ENCODE measurements at places on chromosomes 3 and 15.

- DNase-seq = no peak
Measured at GRCh38 chr3:146581080-146581601, 24.0 kb downstream of the PLSCR5 start.

GRCh38 chr3:128062033-128062745, 10.0 kb downstream of the SEC61A1 start:
- DNase-seq = peak; percentile 36

DNA sequence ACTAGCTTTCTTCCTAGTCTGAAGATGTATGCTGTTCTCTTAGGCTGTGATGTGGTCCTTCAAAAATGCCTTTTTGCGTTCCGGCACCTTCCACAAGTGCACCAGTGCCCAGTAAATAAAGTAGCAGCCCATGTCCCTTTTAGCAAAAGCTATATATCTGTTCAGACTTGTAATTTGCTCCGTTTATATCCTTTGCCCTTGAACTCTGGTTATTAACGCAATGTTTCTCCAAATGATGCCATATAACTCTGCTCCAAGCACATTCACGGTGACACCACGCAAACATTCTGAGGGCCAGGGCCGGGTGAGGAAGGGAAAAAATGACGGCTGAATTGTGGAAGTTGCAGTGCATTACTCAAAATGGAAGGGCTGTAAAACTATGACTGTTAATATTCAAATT, 1001.1 kb upstream of the NR2F2 start:
- DNase-seq = no peak

DNA sequence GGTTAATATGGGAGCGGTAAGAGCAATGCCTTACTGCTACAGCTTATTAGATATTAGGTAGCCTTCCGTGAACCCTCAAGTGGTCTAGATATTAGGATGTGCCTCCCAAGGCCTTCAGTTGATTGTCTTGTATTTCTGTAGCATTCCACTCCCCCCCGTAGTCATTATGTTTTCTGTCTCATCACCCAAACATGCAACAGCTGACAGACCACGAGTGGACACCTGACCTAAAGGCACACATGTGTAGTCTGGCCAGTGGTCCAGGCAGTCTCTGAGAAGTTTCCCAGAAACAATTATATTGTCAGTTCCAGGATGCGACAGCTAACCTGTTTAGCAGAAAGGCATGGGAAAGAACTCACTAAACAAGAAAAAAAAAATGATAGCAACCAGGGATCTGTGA, 1000.9 kb downstream of the AGBL1 start:
- DNase-seq = no peak

DNA sequence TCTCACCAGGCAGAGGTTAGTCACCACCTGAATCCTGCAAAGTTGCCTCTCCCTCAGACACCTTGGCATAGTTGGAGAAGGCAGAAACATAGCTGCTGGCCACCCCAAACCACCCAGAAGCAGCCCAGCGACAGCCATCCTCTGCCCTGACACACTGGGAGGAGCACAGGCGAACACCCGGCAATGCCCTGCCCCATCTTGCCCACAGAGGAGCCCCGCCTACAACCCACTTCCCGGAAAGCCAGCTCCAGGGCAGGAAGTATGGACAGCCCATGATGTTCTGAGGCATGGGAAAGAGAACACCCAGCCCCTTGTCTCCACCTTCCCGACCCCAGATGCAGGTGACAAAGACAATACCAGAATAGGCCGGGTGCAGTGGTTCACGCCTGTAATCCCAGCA, 12.6 kb upstream of the SHISA5 start:
- no peak for DNase-seq

DNA sequence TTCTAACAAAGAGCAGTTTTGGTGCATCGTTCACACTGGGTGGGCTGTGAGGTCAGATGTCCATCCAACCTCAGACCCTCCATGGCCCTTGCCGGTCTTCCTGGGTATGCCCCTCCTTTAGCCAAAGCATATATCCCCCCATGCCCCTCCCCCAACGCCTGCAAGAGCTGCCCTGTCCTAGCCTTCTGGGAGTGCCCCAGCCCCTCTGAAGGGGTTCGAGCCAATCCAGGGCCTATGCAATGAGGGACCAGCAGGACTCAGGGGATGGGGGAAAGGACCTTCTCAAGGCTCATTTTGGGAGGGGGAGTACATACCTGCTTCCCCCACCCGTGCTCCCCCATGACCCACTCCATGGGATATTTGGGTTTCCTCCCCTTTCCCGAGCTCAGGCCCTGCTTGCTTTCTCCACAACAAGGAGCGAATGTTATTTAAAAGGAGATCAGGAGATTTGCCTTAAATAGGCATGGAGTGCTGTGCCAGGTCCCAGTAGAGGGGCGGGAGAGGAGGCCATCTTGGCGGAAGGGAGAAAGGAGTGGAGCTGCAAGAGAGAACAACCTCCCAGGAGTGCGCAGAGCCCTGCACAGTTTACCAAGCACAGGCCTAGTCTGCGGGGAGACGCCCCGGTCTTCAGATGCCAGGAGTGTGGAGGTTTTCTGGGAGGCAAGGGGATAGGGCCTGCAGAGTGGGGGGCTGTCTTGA, 18.2 kb downstream of the PIF1 start:
- DNase-seq = peak; percentile 80

- DNase-seq = no peak
Measured at GRCh38 chr3:161221806-161222600, 892 bp downstream of the NMD3 start.

GRCh38 chr3:123508178-123508577, 59.3 kb upstream of the ADCY5 start:
- no peak for DNase-seq

DNA sequence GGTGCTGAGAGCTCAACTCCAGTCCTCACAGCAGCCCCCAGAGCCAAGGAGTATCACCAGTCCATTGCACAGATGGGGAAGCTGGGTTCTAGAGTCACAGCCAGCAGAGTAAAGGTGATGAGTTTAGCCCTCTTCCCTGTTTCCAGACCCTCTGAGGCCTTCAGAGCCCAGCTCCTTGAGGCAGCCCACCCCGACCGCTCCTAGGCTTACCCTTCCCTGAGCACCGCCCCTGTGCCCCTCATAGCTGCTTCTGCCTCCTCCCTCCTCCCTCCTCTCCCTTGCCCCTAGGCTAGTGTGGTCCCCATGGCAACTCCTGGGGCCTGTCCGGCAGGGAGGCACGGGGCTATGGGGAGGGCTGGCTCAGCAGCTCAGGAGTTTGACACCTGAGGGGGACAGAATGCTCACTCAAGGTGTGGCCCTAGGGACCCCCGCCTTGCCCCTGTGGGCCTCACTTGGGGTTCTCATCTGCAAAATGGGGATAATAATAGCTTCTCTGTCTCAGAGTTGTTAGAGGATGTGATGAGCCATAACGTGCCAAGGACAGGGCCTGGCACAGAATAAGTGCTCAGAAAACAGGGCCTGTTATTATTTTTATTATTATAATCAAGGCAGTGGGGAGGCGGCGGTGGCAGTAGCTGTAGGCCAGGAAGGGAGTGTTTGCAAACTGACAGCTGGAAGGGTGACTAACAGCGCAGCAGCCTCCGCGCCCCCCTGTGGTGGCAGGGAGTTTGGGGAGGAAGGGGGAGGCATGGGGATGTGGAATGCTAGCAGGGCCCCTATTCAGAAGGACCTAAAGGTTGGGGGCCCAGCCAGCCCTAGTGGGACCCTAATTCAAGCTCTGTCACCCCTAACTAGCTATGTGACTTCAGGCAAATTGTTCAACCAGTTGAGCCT, 11.5 kb downstream of the CSK start:
- peak; percentile 58 for DNase-seq

- no peak for DNase-seq
Measured at GRCh38 chr3:30453360-30454039, 152.9 kb upstream of the TGFBR2 start.

GRCh38 chr3:86658876-86659275, 332.1 kb downstream of the VGLL3 start:
- DNase-seq = no peak

GRCh38 chr15:99681990-99682389, 51.2 kb downstream of the LYSMD4 start:
- DNase-seq = no peak

DNA sequence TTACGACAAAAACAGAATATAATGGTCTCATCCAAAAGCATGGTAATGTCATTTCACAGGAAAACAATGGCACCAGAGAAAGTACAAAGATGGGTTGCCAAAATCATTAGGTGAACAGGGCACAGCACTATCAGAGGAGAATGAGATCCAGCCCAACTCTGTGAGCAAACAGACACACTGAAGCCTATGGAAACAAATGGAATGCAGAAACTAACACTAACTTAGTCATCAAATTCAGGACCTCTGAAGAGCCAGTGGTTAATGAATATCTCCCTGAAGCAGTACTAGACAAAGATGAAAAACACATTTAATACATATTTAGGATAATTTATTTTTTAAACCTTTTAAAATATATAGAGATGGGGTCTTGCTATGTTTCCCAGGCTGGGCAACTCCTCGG, 14.6 kb upstream of the RPS17 start:
- DNase-seq = no peak

DNA sequence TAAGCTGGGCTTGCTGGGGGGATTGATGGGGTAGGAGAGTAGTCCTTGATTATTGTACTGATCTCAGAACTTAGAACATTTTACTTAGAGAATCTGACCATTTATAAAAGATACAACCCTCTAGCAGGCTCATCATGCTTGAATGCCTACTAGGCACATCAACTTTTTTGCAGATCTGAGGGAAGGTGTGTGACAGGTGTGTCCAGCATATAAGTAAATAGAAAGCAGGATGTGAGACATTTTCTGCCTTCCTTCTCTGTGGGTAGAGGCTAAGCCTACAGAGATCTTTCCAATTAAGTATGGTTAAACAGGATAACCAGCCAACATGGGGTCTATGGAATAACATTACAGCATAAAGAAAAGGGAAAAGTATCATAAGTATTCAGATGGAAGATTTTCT, 159.1 kb downstream of the AKAP13 start:
- no peak for DNase-seq

GRCh38 chr3:47578691-47579632, at the start of gene CSPG5:
Gene CSPG5 (minus strand): TSS chr3:47578865. CDS start chr3:47578693, 172 bp downstream.
- DNase-seq = peak; percentile 78

DNA sequence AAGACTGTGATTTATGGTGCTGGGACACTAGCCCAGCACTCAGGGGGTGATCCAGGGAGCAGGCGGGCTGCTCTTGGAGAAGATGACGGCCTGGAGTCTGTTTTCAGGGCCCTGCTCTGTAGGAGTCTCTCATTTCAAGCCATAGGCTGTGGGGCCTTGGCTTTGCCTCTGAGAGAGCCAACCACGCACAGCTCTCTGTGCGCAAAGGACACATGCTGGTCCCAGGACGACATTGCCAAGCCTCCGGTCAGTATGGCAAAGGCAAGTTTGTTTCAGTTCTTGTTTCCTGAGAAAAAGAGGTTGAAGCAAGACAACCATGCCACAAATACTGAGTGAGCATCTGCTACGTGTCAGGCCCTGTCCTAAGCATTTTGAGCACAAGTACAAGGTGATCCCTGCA, 197.1 kb downstream of the EPHB1 start:
- DNase-seq = no peak

DNA sequence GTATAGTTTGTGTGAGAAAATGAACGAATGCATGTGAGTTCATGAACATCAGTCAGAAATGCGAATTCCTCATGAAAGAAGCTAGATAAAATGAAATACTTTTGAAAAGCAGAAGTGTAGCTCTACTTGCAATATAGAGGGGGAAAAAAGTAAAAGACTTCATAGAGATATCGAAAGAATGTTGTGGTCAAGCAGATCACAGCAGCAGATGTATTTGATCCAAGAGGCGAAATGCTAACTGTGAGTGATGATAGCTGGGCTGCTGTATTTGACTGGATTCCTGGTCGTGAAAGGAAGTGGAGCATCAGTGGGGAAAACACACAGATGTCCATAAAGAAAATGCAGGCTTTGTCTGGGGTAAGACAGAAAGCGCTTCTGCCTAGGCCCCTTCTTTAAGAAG, 112.4 kb downstream of the ADAMTSL3 start:
- no peak for DNase-seq

GRCh38 chr15:87940768-87941167, 315.8 kb downstream of the NTRK3 start:
- DNase-seq = no peak

DNA sequence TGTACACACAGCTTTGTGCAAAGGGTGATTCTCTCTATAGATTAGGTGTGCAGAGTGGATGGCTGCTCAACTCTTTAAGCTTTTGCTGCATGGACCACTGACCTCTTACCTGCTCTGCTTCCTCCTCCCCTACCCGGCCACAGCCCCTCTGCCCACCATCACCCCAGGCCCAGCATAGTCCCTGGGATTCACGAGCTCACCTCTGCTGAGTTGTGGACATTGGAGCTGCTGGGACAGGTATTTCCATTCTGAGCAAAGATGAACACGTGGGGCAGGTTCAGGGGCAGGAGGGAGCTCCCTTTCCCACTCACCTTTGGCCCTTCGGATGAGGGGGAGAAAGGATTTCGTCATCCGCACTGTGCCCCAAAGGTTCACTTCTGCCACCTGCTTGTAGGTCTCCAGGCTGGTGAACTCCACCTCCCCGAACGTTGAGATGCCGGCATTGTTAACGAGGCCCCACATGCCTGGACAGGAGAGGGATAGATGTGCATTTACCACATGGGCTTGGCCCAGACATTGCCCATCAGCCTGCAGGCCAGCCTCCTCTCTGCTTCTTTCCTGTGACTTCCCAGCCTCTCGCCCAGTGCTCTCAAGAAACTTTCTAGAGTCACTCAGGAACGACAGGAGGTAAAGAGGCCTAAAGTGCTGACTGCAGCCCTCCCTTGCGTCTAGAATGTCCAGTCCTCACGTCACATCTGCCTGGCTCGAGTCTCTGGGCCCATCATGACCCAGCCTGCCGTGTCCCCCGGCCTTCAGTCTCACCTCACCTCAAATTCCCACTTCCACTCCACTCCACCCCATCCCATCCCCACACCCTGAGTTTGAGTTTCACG, 41.6 kb downstream of the BDH1 start:
- peak; percentile 39 for DNase-seq

GRCh38 chr3:42117175-42118008, 26.2 kb downstream of the TRAK1 start:
- peak; percentile 86 for DNase-seq

DNA sequence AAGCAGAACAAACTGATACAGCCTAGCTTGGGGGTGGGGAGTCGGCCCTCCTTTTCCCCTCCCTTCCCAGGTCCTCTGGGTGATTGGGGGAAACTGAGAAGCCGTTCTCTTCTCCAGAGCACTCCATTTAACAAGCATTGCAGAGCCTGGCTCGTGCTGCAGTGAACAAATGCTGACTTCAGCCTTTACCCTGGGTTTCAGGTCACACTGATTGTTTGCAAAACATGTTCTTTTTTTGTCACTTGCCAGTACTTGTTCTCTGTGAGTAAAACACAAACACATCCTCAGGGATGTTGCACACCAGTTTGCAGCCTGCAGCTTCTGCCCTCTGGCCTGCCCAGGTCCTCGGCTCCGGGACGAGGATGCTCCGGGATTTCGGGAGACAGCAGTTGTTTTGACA, 132.8 kb downstream of the PGPEP1L start:
- no peak for DNase-seq

GRCh38 chr15:52566889-52567288, 1.9 kb downstream of the ARPP19 start:
- DNase-seq = no peak

DNA sequence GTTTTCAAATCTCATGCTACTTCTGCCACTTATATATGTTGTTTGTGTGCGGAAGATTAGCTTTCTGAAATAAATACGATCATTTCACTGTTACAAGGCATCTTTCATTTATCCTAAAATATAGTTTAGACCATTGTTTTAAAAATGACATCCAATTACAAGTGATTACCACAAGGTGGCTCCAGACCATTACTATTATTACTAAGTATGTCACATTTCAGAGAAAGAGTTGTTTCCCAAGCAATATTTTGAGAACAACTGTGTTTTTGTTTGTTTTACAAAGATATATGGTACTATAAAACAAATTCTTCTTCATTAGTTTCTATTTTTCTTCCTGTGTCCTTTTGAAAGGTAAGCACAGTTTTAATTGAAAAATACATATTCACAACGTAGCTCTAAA, 136.0 kb upstream of the RAP2B start:
- DNase-seq = no peak

GRCh38 chr3:38829404-38829803, 13.4 kb upstream of the SCN10A start:
- no peak for DNase-seq

All from endodermal cell (in vitro differentiated cells).